ENCODE measurements at places on chromosomes 7 and 10.

DNA sequence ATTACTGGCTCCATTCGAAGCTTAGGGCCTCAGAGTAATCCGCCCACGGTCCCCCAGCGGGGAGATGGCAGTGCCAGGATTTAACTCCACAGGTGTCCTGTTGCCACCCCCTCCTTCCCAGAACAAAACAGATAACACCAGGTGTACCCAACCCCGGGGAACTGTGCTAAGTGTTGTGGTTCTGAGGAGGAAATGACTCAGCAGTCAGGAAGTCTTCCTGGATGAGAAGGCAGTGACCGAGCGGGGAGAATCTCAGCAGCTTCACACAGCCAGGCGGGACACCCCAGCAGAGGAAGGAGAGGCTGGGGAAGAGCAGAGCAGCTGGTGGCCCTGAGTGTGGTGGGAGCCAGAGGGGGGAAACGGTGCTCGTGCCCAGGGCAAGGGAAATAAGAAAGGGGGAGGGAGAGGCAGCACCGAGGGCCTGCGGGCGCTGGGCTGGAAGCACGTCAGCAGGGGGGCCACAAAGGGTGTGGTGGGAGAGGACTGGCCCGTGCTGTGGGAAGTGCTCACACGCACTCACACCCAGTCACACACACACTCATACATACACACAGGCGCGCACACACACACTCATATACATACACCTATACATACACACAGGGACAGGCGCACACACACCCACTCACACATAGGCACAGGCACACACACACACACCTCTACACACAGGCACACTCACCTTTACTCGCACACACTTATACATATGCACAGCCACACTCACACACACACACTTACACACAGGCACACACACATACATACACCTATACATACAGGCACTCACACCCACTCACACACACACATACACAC lies 59.8 kb upstream of the CHST15 start:
- no peak for DNase-seq

DNA sequence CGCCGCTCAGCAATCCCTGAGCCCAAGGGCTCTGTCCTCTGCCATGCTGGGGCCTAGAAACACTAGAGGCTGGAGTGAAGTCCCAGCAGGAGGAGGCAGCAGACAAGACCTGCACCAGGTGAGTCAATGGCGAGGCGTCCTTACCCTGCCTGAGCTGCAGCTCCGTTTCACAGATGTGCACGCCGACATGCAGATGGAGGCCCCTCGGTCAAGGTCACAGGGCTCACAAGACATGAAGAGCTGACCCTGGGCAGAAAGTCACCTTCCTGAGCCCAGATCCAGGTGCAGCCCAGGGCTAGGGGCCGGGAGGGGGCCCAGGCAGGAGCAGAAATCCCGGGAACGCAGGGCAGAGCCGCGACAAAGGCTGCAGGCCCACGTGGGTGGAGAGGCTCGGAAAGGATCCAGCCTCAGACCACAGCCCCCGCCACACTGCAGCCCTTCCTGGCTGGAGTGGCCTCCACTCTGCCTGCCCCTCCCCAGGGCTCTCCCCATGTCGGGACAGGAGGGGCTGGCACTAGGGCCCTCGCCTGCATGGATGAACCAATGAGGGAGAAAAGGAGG lies 23.8 kb downstream of the PDGFA start:
- DNase-seq = no peak

GRCh38 chr10:30645340-30645827 lies 15.8 kb upstream of the LYZL2 start:
- DNase-seq = peak; percentile 13

DNA sequence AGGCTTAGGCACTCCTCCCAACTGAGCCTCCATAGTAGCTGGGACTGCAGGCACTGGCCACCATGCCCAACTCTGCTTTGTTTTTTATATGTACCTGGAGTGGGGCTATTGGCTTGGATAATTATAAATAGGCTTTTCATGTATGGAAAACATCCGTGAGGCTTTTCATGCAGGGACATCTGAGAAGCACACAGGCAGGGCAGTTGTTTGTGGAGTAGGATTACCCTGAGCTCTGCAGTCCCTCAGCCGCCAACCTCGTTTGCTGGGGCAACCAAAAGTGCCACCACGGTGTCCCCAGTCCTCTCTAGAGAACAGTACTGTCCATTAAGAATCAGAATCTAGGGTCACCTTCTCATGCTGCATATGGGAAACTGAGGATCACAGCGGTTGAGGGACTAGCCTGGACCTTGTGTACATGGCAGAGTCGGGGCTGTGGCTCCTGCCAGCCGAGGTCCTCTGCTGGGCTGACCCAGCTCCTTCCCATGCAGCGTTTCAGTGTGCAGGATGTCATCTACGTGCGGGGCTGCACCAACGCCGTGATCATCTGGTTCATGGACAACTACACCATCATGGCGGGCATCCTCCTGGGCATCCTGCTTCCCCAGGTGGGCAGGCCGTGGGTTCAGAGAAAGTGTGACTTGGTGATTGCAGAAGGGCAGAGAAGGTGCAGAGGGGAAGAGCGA lies 54.5 kb downstream of the TSPAN15 start:
- DNase-seq = no peak

DNA sequence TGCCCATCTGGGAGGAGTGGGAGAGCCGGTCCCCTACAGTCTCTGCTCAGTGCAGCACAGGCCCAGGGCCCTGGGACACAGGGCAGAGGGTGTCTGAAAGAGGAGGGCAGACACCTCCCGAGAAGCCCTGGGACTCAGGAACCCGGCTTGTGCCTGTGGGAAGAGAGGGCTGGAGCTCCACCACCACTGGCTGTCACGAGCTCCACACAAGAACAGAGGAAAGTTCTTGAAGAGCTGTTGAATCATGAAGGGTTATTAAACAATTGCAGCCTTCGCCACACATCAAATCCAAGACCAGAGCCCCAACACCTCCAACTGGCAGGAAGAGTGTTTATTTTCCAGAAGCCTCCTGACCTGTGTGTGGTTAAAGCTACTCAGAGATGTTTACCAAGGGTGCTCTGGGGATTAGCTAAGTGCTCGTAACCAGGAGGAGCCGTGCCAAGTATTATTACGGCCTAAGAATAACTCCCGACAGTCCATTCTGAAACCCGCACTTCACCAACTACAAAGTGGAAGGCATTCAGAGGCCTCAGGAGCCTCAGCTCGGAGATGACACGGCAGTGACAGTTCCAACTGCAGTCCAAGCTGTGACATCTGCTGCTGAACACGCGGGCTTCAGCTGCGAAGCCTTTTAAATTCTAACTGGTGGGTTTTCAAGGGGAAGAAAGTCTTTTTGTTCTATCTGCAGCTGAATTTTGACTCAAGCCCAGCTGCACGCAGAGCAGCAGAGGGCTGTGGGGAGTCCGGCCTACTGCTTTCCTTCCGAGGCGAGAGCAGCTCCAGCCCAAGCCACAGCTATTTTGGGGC lies 75.1 kb downstream of the MAD1L1 start:
- peak; percentile 98 for DNase-seq

- DNase-seq = no peak
Observed at GRCh38 chr10:63653747-63654146, 132.5 kb downstream of the REEP3 start.

GRCh38 chr10:128779416-128779815 lies 653.2 kb upstream of the MKI67 start:
- no peak for DNase-seq

- no peak for DNase-seq
Observed at GRCh38 chr7:101624246-101625001, 4.7 kb downstream of the MYL10 start.

GRCh38 chr7:6654842-6655610 lies 17.9 kb downstream of the ZNF316 start:
- no peak for DNase-seq

DNA sequence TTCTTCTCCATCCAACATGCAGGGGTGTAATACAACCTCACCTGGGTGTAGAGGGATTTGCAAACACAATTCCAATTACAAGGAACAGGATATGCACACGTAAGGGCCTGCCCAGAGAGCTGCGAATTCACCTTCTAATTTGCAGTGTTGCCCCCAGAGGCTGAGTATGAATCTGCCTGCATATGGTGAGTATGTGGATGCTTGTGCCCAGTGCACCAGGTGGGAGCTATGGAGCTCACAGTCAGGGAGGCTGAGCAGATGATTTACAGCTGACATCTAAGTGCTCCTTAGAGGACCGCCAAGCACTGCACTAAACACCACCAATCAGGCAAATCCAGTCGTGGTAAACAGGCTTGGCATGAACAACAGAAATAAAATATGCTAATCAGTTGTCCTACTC lies 132.0 kb downstream of the RELN start:
- DNase-seq = no peak

DNA sequence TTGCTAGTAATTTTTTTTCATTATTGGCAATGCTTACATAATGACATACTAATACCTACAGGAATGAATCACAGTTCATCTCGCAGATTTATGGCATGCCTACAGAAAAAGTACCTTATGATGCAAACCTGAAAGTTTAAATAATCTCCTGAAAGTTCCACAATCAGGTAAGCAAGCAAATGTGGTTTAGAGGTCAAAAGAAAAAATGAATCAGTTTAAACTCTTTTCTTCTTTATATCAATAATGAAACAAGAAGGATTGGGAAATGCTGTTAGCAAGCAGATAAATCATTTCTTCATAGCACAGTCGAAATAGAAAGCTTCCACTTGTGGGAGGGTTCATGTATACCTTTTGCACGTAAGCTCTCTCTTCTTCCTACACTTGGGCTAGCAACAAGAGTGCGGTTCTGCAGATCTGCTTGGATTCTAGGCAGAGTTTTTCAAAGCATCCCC lies 53.7 kb upstream of the MTPN start:
- DNase-seq = no peak

- DNase-seq = no peak
Observed at GRCh38 chr10:85926136-85926535, 440.5 kb downstream of the GRID1 start.

DNA sequence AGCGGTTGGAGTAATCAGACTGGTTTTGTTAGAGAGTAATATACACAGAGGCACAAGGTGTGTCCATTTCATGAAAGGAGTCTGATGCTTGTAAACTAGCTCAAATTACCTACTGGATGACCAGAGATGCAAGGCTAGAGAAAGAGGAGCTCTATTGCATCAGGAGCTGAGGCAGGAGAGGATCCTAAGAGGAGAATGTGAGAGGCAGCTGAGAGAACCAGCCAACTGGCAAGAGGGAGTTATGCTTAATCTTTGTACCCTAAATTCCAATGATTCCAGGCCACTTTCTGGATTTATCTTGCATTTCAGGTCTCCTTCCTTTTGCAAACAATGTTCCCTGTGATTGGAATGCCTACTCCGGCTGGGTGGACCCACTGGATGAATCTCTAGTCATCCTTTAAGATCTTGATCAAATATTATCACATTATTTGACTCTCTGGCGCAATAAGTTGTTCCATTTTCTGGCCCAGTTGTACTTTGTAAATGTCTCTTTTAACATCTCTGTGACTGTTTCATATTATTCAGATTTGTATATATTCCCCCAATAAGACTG lies 57.5 kb upstream of the PTPN12 start:
- DNase-seq = no peak

GRCh38 chr10:12539350-12540164 lies 190.2 kb downstream of the CAMK1D start:
- no peak for DNase-seq

GRCh38 chr7:149775176-149775556 lies 1.8 kb upstream of the ZNF467 start:
- no peak for DNase-seq

DNA sequence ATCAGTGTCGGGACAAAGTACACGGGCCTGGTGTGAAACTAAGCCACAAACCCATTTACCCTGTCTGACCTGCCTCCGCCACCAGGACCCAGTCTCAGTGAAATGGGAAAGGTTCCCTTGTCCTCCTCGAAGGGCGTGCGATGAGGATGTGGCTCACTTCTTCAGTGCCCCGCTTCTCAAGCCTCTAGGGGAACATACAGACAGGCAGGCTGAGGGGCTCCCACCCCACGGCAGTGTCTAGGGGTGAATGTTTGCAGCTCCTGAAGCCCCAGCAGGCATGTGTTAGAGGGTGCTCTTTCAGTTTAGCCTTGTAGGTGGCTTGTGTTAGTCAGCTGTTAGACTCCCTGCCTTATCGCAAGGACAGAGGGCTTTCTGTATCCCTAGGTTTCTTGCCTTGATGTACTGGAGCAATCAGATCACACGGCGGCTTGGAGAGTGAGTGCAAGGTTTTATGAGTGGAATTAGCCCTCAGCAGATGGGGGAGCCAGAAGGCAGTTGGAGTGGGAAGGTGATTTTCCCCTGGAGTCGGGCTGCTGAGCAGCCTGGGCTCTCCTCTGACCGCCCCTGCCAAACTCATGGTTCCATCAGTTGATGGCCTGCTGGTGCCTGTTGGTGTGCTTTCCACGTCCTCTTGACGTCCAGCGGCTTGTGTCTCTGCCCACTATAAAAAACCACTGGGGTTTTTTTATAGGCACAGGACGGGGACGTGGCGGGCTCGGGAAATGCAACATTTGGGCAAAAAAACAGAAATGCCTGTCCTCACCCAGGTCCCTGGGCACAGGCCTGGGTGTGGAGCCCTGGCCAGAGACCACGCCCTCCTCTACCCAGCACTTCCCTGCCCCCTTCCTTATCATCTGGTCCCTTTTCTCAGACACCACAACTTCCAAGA lies 759 bp downstream of the NUDT1 start:
- DNase-seq = no peak

GRCh38 chr10:16756561-16757221 lies 60.5 kb downstream of the RSU1 start:
- DNase-seq = peak; percentile 24

DNA sequence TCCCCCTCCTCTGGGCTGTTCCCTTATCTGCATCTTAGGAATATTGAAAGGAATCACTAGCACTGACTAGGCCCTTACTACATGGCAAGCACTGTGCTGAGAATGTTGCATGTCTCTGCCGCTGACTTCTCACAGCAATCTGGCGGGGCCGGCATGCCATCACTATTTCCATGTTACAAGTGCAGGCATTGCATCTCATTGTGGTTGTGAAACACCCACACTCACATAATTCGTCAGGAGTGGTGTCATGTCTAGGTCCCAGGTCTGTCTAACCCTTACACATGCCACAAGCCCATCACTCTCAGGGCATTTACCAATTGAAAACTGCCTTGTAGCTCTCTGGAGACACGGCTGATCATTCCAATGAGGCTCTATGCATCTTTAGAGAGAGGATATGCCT lies 8.5 kb upstream of the IL2RA start:
- DNase-seq = no peak
